ENCODE measurements at places on chromosomes 16 and 17.
A peak's percentile ranks its signal among the peaks of the same experiment; 100 is the strongest.

GRCh38 chr16:4945560-4946502 lies 8.9 kb upstream of the PPL start:
- DNase-seq = no peak
- H3K36me3 ChIP-seq = no peaks in the 10 kb centered on the region
- no peaks in the 10 kb centered on the region for H3K27me3 ChIP-seq
- no peak overlapping the region for H3K4me3 ChIP-seq

GRCh38 chr17:48113201-48113676 lies 5.7 kb downstream of the SNX11 start:
- H3K27ac ChIP-seq = no peak overlapping the region
- H3K36me3 ChIP-seq = peaks cover 25% of the 10 kb centered on the region
- DNase-seq = peak; percentile 39
- peaks cover 21% of the 10 kb centered on the region for H3K4me1 ChIP-seq
- H3K27me3 ChIP-seq = no peaks in the 10 kb centered on the region

- H3K27me3 ChIP-seq = no peaks in the 10 kb centered on the region
- H3K27ac ChIP-seq = peak overlapping the region; percentile 92
- H3K36me3 ChIP-seq = no peaks in the 10 kb centered on the region
- DNase-seq = peak; percentile 98
Observed at GRCh38 chr17:68346448-68346847, 55.2 kb downstream of the ARSG start.

- H3K27me3 ChIP-seq = peaks cover 31% of the 10 kb centered on the region
- no peaks in the 10 kb centered on the region for H3K4me1 ChIP-seq
- peak; percentile 39 for DNase-seq
- H3K27ac ChIP-seq = no peak overlapping the region
Observed at GRCh38 chr17:50630524-50631194, 4.0 kb upstream of the ABCC3 start.

DNA sequence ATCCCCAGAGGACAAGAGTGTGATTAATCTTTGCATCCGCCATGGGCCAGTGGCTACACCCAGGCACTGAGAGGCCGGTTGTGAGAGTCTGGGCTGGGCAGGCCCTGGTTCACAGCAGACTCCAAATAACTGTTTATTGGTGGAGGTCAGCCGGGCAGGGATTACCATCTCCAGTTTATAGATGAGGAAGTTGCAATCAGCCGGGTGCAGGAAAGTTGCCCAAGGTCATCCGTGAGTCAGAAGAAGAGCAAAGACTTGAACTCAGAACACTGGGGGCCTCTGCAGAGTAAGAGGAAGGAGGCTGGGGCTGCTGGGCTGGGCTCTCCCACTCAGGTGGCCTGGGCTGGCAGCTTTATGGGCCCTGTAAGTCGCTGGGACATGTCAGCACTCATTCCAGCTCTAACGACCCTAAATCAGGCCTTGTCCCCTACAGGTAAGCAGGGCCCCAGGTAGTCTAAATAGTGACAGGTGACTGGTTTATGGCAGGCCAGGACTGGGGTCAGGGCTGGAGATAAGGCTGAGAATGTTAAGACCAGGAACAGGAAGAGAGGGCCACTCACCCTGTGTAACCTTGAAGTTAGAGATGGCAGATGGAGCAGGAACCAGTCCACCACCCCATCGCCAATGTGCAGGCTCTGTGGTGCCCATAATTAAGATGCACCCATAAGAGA lies 2.1 kb upstream of the CA4 start:
- no peak for DNase-seq
- H3K4me1 ChIP-seq = peaks cover 9% of the 10 kb centered on the region
- H3K4me3 ChIP-seq = no peak overlapping the region
- no peak overlapping the region for H3K27ac ChIP-seq
- H3K36me3 ChIP-seq = no peaks in the 10 kb centered on the region

GRCh38 chr16:52740766-52741165 lies 193.8 kb upstream of the TOX3 start:
- H3K4me3 ChIP-seq = no peak overlapping the region
- H3K36me3 ChIP-seq = no peaks in the 10 kb centered on the region
- no peaks in the 10 kb centered on the region for H3K4me1 ChIP-seq
- no peak overlapping the region for H3K27ac ChIP-seq

- peaks cover 11% of the 10 kb centered on the region for H3K4me1 ChIP-seq
- H3K36me3 ChIP-seq = no peaks in the 10 kb centered on the region
- H3K4me3 ChIP-seq = no peak overlapping the region
- no peak overlapping the region for H3K27ac ChIP-seq
- H3K27me3 ChIP-seq = no peaks in the 10 kb centered on the region
Observed at GRCh38 chr17:17022456-17022855, 19.8 kb upstream of the MPRIP start.

GRCh38 chr17:75181608-75182318 lies 996 bp downstream of the SUMO2 start:
- H3K27ac ChIP-seq = peak overlapping the region; percentile 95
- peaks cover 55% of the 10 kb centered on the region for H3K4me1 ChIP-seq
- DNase-seq = peak; percentile 49
- H3K4me3 ChIP-seq = peak overlapping the region; percentile 80
- H3K36me3 ChIP-seq = peaks cover 52% of the 10 kb centered on the region
- no peaks in the 10 kb centered on the region for H3K27me3 ChIP-seq

- no peaks in the 10 kb centered on the region for H3K4me1 ChIP-seq
- no peak overlapping the region for H3K27ac ChIP-seq
- DNase-seq = no peak
- no peaks in the 10 kb centered on the region for H3K27me3 ChIP-seq
- H3K4me3 ChIP-seq = no peak overlapping the region
Observed at GRCh38 chr17:28194382-28194781, 124.6 kb upstream of the TMEM97 start.

DNA sequence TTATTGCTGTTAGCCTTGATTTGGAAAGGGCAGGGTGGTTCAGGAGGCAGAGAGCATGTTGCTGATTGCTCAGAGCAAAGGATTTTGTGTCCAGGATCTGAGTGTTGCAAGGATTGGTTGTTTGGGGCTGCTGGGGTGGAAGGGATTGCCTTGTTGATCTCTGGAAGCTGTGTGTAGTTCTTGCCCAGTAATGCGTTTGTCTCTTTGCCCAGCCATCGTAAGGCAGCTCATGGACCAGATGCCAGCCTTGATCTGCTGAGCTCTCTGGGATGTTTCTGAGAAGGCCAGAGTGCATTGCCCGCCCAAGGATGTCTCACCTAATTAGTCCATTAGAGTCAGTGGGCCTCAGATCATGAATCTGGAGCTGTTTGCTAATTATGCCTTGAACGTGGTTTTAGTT lies 33.6 kb downstream of the NKD1 start:
- H3K36me3 ChIP-seq = no peaks in the 10 kb centered on the region
- no peak overlapping the region for H3K27ac ChIP-seq

GRCh38 chr17:64635647-64636305 lies 26.3 kb downstream of the SMURF2 start:
- H3K36me3 ChIP-seq = peaks cover 5% of the 10 kb centered on the region
- H3K27me3 ChIP-seq = no peaks in the 10 kb centered on the region
- H3K4me3 ChIP-seq = no peak overlapping the region
- no peak overlapping the region for H3K27ac ChIP-seq
- DNase-seq = no peak

DNA sequence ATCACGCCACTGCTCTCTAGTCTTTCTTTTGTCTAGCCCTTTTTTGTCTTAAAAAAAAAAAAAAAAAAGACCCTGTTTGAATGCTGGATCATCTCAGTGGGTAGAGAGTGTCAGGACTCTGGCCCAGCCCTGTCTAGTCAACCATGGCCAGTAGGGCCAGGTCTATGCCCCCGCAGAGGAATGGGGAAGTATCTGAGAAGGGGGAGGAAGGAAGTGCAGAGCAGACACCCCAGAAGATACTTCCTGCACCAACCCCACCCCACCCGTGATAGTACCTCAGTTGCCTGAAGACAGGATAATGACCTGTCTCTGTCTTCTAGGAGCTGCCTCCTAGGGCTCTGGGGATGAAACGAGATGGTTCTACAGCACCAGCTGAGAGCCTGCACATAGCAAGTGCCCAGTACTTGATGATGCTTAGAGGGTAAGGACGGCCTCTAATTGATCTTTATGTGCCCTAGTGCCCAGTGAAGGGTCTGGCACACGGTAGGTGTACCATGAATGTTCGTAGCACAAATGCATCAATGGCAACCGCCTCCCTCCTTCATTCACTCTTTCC lies 55.4 kb downstream of the ABAT start:
- H3K4me3 ChIP-seq = no peak overlapping the region
- H3K27me3 ChIP-seq = no peaks in the 10 kb centered on the region
- no peak for DNase-seq
- H3K36me3 ChIP-seq = no peaks in the 10 kb centered on the region

DNA sequence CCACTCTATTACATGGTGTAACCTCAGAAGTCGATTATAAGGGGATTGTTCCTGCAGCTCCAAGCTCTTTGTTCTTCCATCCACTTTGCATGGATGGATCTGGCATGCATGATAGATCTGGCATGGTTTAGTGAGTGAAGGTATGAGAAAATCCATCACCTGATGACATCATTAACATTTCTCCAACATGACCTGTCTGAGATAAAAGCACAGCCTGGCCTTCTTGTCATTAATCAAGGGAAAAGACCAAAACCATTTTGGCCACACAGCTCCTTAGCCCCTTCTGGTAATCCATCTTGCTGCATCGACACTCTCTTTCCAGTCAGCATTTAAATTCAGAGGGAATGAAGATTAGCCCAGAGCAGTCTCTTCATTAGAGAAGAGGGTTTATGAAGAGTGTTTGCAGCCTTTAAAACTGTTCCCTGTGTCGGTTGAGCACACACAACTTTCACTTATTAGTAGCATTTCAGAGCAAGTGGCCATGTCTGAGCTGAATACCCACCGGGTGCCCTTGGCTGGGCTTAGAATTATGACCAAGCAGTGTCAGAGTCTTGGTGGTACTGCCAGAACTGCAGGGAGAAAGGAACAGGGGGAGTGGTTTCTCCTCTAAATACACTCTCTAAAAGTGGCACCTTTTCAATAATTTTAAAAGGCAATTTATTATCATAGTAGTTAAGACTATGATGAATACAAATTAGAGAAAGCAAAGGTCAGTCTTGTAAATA lies 246.0 kb downstream of the HAPSTR1 start:
- no peak overlapping the region for H3K27ac ChIP-seq
- H3K36me3 ChIP-seq = no peaks in the 10 kb centered on the region
- H3K4me3 ChIP-seq = no peak overlapping the region
- DNase-seq = no peak
- H3K27me3 ChIP-seq = peaks cover 2% of the 10 kb centered on the region

DNA sequence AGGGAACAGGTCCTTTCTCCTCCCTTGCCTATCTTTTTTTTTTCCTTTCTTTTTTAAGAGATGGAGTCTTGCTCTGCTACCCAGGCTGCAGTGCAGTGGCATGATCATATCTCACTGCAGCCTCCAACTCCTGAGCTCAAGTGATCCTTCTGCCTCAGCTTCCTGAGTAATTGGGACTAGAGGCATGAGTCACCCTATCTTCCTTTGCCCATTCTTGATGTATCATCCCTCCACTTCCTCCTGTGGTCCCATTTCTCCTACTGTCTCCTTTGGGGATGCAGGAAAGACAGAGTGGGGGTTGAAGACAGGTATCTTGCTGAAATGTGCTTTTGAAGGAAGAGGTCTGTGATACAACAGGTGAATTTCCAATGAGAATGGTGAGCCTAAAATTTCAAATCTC lies 5.5 kb downstream of the MYO19 start:
- no peaks in the 10 kb centered on the region for H3K27me3 ChIP-seq
- H3K36me3 ChIP-seq = peaks cover 84% of the 10 kb centered on the region
- no peak overlapping the region for H3K27ac ChIP-seq
- no peak for DNase-seq

DNA sequence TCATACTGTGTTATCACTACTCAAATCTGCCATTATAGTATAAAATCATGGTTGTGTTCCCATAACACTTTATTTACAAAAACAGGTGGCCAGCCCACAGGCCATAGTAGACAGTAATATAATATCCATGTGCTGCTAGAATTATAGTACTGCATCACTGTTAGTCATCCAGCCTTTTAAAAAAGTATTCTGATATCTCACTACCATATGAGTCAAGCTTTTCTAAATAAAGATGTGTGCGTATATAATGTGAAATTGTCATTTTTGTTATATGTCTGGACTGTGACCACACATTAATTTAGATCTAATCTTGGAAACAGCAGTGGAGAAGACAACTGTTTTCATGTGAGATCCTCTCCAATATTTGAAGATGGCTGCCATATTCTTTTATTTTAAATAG lies 1049.1 kb upstream of the GOT2 start:
- DNase-seq = no peak
- H3K27me3 ChIP-seq = no peaks in the 10 kb centered on the region
- H3K4me1 ChIP-seq = no peaks in the 10 kb centered on the region
- no peaks in the 10 kb centered on the region for H3K36me3 ChIP-seq
- no peak overlapping the region for H3K27ac ChIP-seq

DNA sequence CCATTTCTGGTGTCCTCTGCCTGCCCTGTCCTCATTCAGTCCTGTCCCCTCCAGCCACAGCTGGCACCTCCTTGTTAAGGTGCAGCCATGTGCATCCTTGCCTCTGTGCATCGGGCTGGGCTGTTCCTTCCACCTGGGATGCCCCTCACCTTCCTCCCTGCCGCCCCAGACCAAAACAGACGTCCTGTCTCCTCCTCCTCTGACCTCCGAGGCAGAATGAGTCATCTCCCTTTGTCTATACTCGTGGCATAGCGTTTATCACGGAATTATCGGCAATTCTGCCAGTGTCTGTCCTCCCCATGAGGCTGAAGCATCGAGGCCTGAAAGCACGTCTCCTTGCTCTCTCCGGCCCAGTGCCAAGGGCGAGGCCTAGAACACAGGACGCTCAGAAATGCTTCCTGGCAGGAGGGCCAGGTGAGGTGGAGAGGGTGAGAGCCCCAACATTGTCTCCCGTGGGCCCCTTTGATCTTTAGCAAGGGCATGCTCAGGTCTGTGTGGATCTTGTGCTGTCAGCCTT lies 4.6 kb downstream of the RAI1 start:
- H3K4me1 ChIP-seq = peaks cover 47% of the 10 kb centered on the region
- H3K36me3 ChIP-seq = peaks cover 16% of the 10 kb centered on the region
- H3K27ac ChIP-seq = no peak overlapping the region
- DNase-seq = no peak
- H3K4me3 ChIP-seq = no peak overlapping the region

DNA sequence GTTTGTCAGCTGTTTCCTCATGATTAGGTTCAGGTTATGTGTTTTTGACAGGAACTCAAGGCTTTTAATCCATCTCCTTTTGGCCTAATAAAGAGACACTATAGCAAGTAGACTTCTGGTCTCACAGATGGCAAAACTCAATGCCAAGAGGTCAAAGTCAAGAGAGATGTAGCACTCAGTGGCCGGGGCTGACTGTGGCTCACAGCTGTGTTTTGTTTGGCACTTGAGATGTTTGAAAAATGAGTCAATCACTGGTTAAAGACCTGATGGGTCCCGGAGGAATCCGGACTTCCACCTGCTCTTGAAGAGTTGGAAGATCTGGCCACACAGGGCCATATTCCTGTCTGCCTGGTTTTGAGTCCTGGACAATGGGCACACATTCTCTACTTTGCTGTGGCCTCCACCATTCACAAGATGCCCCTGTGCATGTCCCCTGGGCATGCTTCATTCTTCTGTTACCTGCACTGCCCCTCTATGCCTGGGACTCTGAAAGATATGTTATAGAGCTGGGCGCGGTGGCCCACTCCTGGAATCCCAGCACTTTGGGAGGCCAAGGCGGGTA lies 210.3 kb downstream of the SNX29 start:
- no peaks in the 10 kb centered on the region for H3K36me3 ChIP-seq
- H3K27me3 ChIP-seq = no peaks in the 10 kb centered on the region
- no peak for DNase-seq
- no peak overlapping the region for H3K27ac ChIP-seq
- no peaks in the 10 kb centered on the region for H3K4me1 ChIP-seq

GRCh38 chr17:42325026-42325425 lies 36.7 kb downstream of the STAT5A start:
- H3K27ac ChIP-seq = no peak overlapping the region
- H3K27me3 ChIP-seq = no peaks in the 10 kb centered on the region
- peaks cover 13% of the 10 kb centered on the region for H3K36me3 ChIP-seq
- peaks cover 8% of the 10 kb centered on the region for H3K4me1 ChIP-seq
- no peak overlapping the region for H3K4me3 ChIP-seq

- H3K27ac ChIP-seq = no peak overlapping the region
- H3K4me1 ChIP-seq = peaks cover 20% of the 10 kb centered on the region
- H3K27me3 ChIP-seq = no peaks in the 10 kb centered on the region
- no peak for DNase-seq
- H3K4me3 ChIP-seq = no peak overlapping the region
Observed at GRCh38 chr16:9105189-9105588, 13.7 kb downstream of the HAPSTR1 start.

All from DND-41 (cell line).